Endodermal cell (in vitro differentiated cells): ENCODE measurements at places on chromosomes 7 and 10. TPM values are rescaled to one million over a fixed set of nuclear protein-coding genes. Genes with fewer than 3 reads are reported as not detected.

GRCh38 chr10:86757113-86757972, 924 bp downstream of the BMPR1A start:
- peak; percentile 65 for DNase-seq

SMO gene
- total RNA-seq: 68.5 and 75.5 TPM in 2 replicates

GRCh38 chr10:34581801-34582532, 233.1 kb downstream of the PARD3 start:
- no peak for DNase-seq

- DNase-seq: peak; percentile 77
Observed at GRCh38 chr7:108824840-108825580, 255.3 kb downstream of the DNAJB9 start.

DNA sequence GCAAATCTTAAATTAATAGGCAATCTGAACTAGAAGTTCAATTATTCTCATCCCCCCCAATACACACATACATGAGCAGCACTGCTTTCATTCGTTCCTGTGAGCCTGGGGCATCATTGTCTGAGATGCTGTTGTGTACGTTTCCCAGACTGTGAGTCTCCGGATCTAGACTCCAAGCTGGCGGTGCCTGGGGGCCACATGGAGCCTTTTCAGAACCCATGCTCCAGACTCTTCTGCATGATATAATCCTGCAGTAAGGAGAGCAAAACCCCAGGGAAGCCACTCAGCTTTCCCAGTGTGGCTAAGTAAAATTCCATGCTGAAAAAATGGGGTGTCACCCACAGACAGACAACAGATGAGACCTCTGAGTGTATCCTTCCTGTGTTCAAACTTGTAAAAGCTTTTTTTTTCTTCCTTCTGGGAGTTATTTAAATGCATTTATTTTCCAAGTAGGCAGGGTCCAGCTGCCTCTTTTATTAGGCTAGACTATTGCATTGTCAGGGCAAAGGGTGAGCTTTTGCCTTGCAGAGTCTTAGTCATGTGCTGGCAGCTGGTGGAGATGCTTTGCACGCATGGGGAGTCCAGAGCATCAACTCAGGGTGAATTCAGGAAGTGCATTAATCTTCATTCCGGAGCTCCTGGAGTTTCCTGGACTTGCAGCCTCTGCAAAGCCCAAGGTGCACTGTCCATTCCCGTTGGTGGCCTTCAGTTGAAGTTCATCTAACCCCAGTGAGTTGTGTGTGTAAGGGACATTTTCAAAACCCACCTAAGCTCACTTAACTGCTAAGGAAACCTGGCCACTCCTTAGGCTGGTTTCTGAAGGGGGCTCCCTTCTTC, 185.7 kb upstream of the ADO start:
- DNase-seq: no peak

MSS51 gene
- total RNA-seq: 2.5 and 4.0 TPM in 2 replicates

DNA sequence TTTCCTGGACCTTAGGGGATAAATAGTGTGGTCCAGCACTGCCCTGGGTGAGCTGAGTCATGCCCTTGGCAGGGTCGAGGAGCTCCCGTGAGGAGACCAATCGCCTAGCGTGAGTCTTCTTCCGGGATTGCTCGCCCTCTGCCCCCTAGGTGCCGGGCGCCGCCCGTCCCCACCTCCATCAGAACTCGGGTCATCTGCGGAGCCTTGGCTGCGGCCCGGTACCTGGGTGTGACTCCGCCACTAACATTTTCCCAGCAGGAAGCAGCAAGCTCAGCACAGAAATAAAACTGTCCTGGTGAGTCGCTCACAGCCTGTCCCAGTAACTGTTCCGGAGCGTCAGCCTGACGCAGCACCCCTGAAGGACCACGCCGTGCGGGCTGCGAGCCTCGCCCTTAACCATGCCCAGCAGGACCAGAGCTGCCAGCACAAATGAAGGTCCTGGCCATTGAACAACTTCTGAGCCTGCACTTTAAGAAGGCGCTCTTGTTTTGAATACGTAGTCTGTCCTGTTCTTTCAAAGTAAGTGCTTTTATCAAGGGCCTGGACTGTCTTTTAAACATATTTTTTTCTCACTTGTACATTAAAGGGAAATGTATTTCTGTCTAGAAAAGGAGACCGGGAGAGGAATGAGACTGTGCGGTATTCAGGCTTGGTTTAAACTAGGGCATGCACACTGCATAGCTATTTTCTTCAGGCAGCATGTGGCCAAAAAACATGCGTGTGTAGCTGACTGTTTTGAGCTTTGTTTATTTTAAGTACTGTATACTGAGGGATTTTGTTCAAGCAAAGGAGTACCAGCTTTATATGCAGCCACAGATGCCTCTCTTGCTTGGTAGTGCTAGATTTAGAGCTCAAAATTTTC, 136.7 kb downstream of the HECW1 start:
- no peak for DNase-seq

- no peak for DNase-seq
Observed at GRCh38 chr7:41694495-41694894, 8.4 kb downstream of the INHBA start.

OR2A5 gene
- not detected in 2 replicates for total RNA-seq

GRCh38 chr10:103153302-103154197, 39.5 kb downstream of the NT5C2 start:
- no peak for DNase-seq

- DNase-seq: no peak
Observed at GRCh38 chr10:90199093-90199492, 497.7 kb downstream of the KIF20B start.

ACBD7 gene
- total RNA-seq: 1.9 to 4.8 TPM (median 3.7 TPM) in 3 replicates

DNA sequence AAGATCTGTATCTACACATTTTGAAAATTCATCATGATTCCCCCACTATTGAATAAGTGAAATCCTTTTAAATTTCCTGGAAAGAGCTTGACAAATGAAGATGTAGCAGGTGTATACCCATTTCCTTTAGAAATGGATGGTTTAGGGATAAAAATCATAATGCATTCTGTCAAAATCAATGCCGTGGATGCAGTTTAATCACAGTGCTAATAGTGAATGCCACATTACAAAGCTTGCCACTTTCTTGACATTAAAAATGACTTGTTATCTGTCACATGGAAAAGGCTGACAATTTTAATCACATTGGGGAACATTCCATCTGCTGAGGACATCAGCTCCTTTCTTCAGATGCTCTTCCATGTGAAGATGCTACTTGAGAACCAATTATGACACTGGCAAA, 229.6 kb downstream of the GPAM start:
- no peak for DNase-seq

- no peak for DNase-seq
Observed at GRCh38 chr7:92421676-92422435, 25.4 kb upstream of the GATAD1 start.

GRCh38 chr7:82373926-82374635, 69.5 kb downstream of the CACNA2D1 start:
- no peak for DNase-seq

DNA sequence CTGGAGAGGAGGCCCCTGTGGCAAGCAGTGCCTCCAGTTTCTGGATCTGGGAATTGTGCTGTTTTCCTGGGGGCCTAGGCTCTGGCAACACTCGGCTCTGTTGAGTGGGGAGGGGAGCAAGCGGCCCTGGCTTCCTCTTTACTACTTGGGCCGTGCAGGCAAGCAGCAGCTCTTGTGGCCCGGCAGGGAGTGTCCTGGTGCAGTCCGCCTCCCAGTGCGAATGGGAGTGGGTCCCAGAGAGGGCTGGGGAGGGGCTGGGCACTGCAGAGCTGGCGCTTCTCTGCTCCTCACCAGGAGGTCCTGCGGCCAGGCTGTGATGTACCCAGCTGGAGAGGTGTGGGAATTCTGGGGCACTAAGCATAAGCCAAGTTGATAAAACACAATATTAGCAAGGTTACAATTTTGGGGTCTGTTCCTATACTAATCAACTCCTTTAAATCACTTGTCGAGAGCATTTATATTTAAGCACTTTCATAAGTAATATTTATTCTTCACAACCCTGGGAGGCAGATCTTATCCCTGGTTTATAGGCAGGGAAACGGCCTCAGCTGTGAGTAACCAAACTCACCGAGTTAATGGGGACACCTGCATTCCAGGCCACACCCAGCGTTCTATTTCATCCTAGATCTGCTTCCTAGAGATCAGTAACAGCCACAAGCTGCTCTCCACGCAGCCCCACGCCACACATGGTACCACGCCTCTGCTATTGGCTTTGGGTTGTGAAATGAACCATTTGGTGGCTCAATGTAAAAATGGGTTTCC, 183.4 kb upstream of the PLXNA4 start:
- DNase-seq: no peak

HOXA2 gene
- not detected in 2 replicates for total RNA-seq

OPALIN gene
- total RNA-seq: not detected in 2 replicates

AKR1C2 gene
- total RNA-seq: 0.74 to 0.89 TPM in 2 of 3 replicates, not detected in the other

CREM gene
- 30.6 and 31.5 TPM in 2 replicates for total RNA-seq

GRCh38 chr10:87842220-87842641, 21.1 kb downstream of the KLLN start:
- DNase-seq: no peak

C7orf33 gene
- not detected in 3 replicates for total RNA-seq

GRCh38 chr7:29995652-29996051, 6.1 kb upstream of the SCRN1 start:
- DNase-seq: no peak

SFTPA1 gene
- not detected in 2 replicates for total RNA-seq

MKX gene
- 0.17 to 0.42 TPM (median 0.29 TPM) in 3 replicates for total RNA-seq

ELN gene
- total RNA-seq: 1.3 to 1.6 TPM (median 1.4 TPM) in 3 replicates

HOXA9 gene
- not detected in 3 replicates for total RNA-seq

DNA sequence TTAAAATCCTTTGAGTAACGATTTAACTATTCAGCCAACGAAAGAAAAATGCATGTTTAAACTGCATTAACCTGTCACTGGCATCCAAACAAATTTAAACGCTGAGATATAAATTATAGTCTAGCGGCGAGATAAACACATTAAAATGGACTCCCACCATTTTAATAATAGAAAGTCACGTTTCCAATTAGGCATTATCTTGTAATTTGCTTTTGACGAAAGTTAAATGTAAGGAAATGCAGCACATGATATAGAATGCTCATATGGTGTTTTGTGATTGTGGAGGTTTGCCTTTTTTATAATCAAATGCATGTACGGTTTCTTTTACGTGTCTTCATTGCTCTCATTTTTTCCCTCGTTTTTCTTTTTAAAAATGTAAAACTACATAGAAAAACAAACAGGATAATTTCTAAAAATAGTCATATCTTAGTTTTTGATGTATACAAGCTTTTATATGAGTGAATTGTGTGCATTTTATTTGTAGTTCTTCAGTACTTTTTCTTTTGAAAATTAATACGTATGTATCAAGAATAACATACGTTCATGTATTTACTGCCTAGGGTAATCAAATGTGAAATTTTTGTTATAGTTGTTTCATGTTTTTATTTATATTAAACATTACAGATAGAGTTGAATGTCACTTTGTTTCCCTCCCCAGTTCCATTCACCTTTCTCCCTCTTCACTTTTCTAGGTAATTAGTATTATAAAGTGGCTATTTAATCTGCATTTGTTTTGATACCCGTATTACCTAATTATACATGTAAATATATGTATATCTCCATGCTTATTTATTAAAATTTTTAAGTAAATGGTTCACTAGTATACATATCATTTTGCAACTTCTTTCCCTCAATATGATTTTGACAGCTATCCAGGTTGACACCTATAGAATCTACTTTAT, 1.1 kb upstream of the KLF14 start:
- no peak for DNase-seq

GRCh38 chr7:146116521-146117222, at the start of gene CNTNAP2:
CNTNAP2 (plus strand) TSS chr7:146116801; CDS start chr7:146116877, 76 bp downstream.
- DNase-seq: peak; percentile 86

TBX20 gene
- total RNA-seq: 17.6 to 21.3 TPM (median 18.6 TPM) in 3 replicates

DNA sequence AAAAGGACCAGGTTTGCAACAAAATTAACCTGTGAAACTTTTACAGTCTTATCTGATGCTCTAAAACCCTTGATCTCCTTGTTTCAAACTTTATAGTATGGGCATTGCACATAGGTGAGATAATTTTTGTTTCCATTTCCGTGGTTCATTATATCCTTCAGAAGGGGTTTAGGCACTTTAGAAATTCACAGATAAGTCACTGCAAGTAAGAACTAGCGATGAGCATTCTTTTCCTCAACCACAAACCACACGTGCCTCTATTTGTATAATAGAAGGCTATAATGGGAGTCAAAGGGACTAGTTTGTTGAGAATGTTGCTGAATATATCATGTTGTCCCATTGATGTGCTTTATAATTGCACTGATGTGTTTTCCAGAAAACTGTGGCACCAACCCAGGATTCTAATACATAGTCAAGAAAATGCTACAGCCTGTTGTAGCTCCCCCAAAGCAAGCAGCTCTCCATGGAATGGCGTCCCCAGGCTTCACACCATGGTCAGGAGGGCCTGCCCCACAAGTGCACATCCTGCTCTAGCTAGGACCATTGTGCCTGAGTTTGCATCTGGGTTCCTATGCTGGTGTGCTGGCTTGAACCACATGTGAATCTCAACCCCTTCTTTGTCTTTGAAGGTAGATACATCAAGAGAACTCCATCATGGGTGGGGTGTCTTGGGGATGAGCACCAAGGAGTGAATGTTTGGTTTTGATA, 14.0 kb upstream of the ATXN7L1 start:
- no peak for DNase-seq

GRCh38 chr7:135831455-135832195, 83.0 kb upstream of the FAM180A start:
- peak; percentile 26 for DNase-seq
